ENCODE measurements at places on chromosomes 16 and 17.

DNA sequence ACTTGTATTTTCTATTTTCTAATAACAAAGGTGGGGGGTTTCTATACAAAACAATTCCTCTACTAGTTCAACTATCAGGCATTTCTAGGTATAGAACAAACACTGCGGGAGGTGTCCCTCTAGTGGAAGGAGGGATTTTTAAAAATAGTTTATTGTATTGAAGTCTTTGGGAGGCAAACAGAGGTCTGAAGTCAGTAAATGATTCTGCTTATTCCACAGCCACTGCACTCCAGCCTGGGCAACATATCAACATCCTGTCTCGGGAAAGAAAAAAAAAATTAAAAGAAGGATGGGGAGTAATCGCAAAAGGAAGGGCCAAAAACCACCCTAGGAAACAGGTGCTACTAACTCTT, 648 bp upstream of the ERCC4 start:
- no peak for DNase-seq

DNA sequence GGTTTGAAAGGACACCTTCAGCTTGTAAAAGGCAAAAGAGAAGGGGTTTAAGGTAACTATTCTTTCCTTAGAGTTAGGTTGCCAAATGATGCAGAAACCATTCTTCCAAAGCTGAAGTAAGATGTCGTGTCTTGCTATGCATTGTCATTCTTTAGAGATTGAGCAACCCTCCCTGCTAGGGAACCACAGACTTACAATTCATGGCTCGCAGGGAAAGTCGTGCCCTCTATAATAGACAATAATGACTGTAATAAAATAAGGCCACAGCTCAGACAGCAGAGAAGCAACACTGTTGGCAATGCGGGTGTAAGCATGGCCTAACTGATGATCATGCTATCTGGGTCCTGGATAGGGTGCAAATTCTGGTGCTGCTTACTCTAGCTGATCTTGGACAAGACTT, 129.6 kb upstream of the CDH13 start:
- no peak for DNase-seq

GRCh38 chr16:22181843-22182242, 19.5 kb downstream of the SDR42E2 start:
- no peak for DNase-seq

GRCh38 chr17:11644265-11645212, 46.3 kb downstream of the DNAH9 start:
- DNase-seq = peak; percentile 77

DNA sequence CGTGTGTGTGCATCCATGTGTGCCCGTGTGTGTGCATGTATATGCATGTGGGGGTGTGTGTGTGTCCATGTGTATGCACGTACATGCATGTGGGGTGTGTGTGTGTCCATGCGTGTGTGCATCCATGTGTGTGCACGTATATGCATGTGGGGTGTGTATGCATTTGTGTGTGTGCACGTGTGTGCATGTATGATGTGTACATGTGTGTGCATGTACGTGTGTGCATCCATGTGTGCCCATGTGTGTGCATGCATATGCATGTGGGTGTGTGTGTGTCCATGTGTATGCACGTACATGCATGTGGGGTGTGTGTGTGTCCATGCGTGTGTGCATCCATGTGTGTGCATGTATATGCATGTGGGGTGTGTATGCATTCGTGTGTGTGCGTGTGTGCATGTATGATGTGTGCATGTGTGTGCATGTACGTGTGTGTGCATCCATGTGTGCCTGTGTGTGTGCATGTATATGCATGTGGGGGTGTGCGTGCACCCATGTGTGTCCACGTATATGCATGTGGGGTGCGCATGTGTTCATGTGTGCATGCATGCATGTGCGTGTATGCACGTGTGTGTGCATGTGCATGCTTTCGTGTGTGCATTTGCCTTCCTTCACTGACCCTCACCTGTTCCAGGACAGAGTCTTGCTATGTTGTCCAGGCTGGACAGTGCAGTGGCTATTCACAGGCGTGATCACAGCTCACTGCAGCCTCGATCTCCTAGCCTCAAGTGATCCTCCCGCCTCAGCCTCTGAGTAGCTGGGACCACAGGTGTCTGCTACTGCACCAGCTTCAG, 129.6 kb upstream of the TNRC6C start:
- no peak for DNase-seq

GRCh38 chr17:48578616-48579470, 693 bp upstream of the HOXB4 start:
- DNase-seq = no peak

- DNase-seq = no peak
Measured at GRCh38 chr17:45905814-45906213, 11.5 kb downstream of the MAPT start.

- no peak for DNase-seq
Measured at GRCh38 chr16:24946155-24946554, 69.0 kb downstream of the ARHGAP17 start.

DNA sequence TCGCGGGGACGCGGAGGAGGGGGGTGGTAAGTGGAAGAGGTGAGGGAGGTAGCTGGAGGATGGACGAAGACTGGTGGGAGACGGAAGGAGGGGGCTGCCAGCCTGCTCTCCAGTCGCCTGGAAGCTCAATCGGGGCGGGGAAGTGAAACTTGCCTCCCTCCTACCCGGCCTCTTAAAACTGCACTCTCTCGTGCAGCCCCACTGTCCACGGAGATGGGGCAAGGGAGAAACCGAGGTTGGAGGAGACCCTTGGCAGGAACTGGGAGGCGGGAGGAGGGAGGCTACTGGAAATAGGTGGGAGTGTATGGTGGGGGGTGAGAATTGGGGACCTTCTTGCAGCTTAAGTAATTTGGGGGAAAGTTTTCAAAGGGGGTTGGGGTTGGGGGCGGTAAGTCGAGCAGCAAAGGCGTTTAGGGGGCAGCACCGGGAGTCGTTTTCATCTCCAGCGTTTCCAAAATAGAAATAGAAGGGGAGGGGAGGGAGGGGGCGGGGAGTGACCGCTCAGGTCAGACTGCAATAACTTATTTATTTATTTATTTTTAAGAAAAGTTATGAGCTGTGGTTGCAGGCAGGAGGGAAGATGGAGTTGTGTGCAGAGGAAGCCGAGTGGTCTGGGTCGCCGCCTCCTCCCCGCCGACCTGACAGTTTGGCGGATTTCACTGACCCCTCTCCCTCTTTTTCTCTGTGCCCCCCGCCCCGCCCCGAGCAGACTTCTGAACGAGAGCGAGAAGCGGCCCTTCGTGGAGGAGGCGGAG, 1.4 kb downstream of the SOX9 start:
- DNase-seq = no peak

DNA sequence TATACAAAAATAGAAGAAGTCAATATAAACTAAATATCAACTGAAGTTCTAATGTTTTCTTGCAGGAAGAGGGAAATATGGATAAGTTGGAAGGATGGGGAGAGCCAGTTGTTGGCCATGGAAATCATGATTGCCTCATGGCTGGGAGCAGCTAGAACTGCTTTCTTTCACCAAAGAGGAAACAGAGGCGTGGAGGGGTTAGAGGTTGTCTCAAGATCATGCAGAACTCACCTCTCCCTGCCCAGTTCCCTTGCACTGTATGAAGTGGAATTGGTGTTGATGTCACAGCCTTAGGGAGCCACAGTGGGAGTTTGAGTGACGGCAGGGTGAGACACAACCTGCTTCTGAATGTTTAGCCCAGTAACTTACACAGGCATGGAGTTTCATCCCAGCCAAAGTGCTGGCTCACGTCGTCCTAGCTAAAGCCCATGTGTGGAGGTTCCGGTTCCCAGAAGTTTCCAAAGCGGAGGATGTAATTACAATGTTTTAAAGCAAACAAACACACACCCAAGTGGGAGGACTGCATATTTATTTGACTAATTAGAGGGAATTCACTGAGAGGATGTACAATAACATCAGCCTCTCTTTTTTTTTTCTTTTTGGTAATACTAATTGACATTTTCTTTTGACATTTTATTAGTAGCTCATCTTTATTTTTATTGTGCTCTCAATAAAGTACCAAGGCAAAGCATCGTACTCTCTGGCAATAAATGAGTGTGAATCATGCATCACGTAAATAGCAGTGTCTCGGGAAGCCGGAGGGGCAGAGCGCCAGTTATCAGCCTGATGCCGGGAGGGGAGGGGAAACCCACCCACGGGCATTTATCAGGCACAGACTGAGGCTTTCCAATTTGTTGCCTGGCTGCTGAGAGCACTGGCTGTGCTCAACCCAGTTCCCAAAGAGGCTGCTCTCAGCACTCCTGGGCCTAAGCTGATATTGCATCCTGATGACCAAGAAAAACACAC, 118.7 kb upstream of the CDH5 start:
- no peak for DNase-seq

GRCh38 chr17:12478311-12478710, 187.4 kb upstream of the MYOCD start:
- DNase-seq = no peak

DNA sequence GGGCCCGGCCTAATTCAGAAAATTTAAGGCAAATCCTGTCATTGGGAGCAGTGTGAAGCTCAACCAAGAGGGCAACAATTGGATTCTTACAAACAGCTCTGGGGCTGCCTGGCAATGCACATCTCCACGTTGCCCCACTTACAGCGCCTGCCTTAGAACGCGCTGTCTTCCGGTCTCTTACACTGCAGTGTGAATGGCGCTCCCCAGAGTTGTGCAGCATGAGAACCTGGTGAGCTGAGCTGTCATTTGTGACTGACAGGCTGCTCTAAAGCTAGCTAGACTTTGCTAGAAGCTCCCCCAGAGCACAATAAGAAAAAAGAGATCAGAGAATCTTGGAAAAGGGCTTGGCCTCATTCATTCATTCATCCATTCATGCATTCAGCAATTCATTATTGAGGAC, 64.5 kb upstream of the PLCG2 start:
- no peak for DNase-seq

GRCh38 chr16:89981414-89981813, 32.9 kb downstream of the DEF8 start:
- no peak for DNase-seq

DNA sequence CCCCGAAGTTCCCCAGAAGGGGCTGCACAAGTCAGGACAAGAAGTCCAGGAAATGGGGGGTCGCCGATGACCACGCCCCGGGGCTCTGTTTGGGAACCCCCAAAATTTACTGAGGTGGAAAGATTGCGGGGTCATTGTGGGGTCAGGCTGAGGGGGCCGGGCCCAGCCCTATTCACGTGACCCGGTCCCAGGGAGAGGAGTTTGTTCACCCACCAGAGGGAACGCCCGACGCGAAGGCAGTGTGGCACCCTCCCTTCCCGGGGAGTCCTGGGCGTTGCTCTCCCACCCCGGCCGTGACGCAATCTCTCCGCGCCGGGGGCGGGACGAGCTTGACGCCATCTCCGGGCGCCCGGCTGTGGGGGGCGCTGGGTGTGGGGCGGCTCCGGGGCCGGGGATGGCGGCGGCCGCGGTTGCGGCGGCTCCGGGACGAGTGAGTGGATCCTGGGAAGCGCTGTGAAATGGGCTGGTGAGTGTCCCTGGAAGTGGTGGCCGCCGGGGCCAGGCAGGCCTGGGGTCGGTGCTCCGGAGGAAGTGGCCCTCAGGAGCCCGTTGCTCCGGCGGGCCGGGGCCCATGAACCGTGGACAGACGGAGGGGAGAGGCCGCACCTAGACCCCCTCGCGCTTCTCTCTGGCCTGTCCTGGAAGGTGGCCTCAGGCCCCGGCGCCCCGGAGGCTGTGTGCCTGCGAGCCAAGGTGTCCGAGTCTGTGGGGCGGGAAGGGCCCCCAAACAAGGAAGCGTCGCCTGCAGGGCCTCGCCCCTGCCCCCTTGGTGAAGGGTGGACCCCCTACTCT, at the start of gene ATXN1L:
TSS of gene ATXN1L (plus strand) at position 338 of the 792 bp plus-strand sequence. CDS start 3,765 bp downstream, outside the sequence.
- peak; percentile 51 for DNase-seq

DNA sequence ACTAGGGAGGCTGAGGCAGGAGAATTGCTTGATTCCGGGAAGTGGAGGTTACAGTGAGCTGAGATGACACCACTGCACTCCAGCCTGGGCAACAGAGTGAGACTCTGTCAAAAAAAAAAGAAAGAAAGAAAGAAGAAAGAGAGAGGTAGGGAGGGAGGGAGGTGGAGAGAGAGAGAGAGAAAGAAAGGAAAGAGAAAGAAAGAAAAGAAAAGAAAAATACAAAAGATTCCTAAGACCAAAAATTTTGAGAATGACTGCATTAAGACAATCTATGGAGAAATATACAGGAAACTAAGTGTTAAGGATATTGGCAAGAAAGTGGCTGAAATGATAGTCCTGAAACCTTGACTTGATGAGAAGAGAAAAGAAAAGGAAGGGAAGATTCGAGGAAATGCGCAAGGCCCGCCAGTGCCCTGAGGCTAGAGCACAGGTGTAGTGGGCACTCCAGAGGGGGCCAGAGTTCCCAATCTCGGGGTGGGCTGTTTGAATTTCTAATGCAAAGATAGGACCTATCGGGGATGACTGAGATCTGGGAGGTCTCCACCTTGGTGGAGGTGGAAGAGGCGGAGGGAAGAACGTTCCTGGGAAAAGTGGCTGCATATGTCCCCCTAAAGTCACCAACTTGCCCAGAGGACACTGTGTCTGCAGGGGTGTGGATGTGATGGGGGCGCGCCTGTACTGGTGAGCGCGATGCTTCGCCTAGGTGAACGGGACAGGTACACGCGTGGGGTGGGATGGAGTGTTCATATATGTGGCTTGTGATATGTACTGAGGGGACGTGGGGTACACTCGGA, 654 bp upstream of the SCNN1B start:
- no peak for DNase-seq

- no peak for DNase-seq
Measured at GRCh38 chr17:62823111-62823893, 15.2 kb upstream of the MARCHF10 start.

- no peak for DNase-seq
Measured at GRCh38 chr17:31048780-31049179, 46.0 kb upstream of the NF1 start.

GRCh38 chr16:83176802-83177201, 550.0 kb downstream of the CDH13 start:
- no peak for DNase-seq

DNA sequence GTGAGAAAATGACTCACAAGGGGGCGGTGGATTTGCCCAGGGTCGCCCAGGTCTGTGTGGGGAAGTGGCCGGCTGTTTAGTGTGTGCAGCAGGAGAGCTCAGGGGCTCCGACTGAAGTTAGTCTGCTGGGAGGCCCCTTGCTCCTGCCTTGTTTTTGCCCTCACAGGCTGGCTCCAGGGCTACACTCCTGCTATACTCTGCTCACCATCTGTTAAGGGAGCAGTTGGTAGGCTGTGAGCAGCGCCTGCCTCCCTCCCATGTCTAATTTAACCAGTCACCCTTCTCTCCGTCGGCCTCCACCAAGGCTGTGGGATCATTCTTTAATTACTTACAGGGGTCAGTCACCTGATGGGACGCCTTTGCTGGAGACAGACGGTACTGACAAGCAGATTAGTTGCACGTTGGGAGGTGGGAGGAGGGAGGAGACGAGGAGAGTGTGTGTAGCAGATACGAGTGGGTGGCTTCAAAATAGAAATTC, 35.5 kb downstream of the KSR1 start:
- no peak for DNase-seq

DNA sequence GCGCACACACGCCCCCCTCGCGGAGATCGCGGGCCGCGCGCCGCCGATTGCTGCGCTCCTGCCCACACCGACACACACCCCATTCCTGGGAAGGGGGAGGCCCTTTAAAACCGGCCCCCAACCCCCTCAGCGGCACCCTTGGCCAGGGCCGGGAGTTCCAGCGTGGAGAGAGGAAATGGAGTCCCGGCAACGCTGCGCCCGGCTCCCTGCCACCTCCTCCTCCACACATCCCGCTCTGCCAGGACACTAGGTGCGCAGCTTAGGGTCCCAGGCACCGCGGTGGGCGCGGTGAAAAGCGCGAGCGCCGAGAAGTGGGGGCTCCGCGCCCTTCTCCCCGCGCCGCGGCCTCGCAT, 397 bp downstream of the CDC42EP4 start:
- DNase-seq = no peak
